Activated naive CD4-positive, alpha-beta T cell treated with anti-CD3 and anti-CD28 coated beads for 36 hours (primary cell): ENCODE measurements at places on chromosomes 12 and 14.

- H3K27me3 ChIP-seq: no peaks in the 10 kb centered on the region
- no peak overlapping the region for H3K27ac ChIP-seq
- DNase-seq: no peak
- peaks cover 93% of the 10 kb centered on the region for H3K4me1 ChIP-seq
Observed at GRCh38 chr14:69665631-69666030, 54.2 kb downstream of the SUSD6 start.

- H3K4me3 ChIP-seq: no peak overlapping the region
- no peak for DNase-seq
- H3K27me3 ChIP-seq: peaks cover 3% of the 10 kb centered on the region
Observed at GRCh38 chr12:68976395-68976841, 43.4 kb upstream of the CPM start.

DNA sequence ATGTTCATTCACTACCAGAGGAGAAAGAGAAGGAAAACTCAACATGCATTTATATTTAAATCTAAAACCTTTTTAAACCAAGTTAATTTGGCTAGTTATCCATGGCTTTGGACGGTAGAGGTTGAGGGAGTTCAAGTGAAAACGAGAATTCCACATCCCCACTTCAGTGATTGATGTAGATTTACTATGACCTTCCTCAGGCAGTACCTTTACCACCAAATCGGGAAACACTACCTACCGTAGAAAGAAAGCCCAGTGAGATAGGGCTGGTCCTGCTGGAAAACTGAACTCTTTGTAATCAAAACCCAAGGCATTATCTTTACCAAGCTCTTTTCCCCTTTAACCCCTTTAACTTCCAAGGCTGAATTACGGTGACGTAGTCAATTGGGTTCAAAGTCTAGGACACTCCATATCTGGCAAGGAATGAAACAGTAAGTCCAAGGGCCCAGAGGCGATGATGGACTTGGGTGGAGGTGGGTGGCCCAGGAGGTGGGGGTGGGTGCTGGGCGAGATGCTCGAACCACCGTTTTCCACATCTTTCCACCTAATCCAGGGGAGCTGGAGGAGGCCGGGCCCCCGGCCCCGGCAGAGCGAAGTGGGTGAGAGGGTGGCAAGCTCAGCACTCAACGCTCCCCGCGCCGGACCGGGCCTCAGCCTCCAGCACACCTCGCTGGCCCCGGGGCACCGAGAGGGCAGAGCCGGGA is 618 bp downstream of the SEC23A start:
- no peaks in the 10 kb centered on the region for H3K27me3 ChIP-seq
- peaks cover 46% of the 10 kb centered on the region for H3K4me1 ChIP-seq
- peak overlapping the region; percentile 84 for H3K27ac ChIP-seq
- peak overlapping the region; percentile 87 for H3K4me3 ChIP-seq
- no peak for DNase-seq
- peaks cover 8% of the 10 kb centered on the region for H3K36me3 ChIP-seq

GRCh38 chr14:51999084-51999483 is 9.7 kb downstream of the RTRAF start:
- no peak overlapping the region for H3K4me3 ChIP-seq
- no peaks in the 10 kb centered on the region for H3K27me3 ChIP-seq
- DNase-seq: no peak
- no peak overlapping the region for H3K27ac ChIP-seq
- peaks cover 13% of the 10 kb centered on the region for H3K4me1 ChIP-seq

- H3K4me3 ChIP-seq: no peak overlapping the region
- no peak for DNase-seq
- no peaks in the 10 kb centered on the region for H3K27me3 ChIP-seq
- peaks cover 5% of the 10 kb centered on the region for H3K36me3 ChIP-seq
- peaks cover 30% of the 10 kb centered on the region for H3K4me1 ChIP-seq
Observed at GRCh38 chr12:110677206-110677911, 11.6 kb downstream of the HVCN1 start.

DNA sequence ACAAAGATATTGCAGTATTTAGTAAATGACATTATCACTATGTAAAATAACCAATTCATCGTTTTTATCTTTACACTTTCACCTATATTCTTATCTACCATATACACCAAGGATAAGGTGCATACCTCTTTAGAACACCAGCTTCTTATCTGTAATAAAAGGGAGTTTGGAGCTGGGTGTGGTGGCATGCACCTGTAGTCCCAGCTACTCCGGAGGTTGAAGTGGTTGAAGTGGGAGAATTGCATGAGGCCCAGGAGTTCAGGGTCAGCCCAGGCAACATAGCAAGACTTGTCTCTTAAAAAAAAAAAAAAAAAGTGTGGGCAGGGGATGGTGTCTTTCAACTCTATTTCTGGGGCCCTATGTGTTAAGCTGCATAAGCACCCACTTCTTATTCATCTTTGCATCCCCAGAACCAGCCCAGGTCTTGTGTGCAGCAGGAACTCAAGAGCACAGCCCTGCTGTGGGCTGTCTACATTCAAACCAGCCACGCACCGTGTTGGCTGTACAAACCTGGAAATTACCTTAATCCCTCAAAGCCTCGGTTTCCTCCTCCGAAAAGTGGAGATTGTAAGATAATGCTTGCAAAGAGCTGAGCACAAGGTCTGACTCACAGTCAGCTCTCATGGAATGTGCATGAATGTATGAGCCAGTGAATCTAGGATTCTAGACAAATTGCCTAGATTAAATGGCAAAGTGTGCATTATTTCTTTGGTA is 256.6 kb upstream of the FOXN3 start:
- no peak overlapping the region for H3K27ac ChIP-seq
- H3K4me1 ChIP-seq: peaks cover 36% of the 10 kb centered on the region
- DNase-seq: peak; percentile 38
- no peaks in the 10 kb centered on the region for H3K36me3 ChIP-seq
- H3K4me3 ChIP-seq: no peak overlapping the region
- H3K27me3 ChIP-seq: no peaks in the 10 kb centered on the region

DNA sequence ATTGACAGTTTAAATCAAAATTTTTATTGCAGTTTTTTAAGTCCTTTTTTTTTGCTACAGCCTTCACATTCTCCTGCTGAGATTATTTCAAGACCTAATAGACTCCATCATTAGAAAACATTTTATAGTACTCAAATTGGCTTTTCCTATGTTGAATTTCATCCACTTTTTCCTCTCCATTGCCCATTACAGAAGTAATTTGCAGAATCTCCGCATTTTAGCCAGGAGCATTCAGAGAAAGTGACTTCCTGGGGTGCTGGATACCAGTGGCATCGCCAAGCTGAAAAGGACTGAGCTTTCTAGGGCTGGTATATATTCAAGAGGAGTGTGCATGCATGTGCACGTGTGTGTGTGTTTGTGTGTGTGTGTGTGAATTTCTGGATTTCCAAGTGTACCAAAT is 340.8 kb downstream of the PDZRN4 start:
- no peak for DNase-seq
- H3K27me3 ChIP-seq: peaks cover 5% of the 10 kb centered on the region
- H3K36me3 ChIP-seq: no peaks in the 10 kb centered on the region
- H3K4me1 ChIP-seq: no peaks in the 10 kb centered on the region

- H3K4me3 ChIP-seq: no peak overlapping the region
- DNase-seq: no peak
- no peaks in the 10 kb centered on the region for H3K4me1 ChIP-seq
- peaks cover 10% of the 10 kb centered on the region for H3K36me3 ChIP-seq
Observed at GRCh38 chr14:103488071-103488470, 34.6 kb downstream of the CKB start.

GRCh38 chr12:68761442-68761812 is 15.5 kb downstream of the SLC35E3 start:
- no peaks in the 10 kb centered on the region for H3K27me3 ChIP-seq
- H3K36me3 ChIP-seq: peaks cover 5% of the 10 kb centered on the region
- no peaks in the 10 kb centered on the region for H3K4me1 ChIP-seq

- no peak overlapping the region for H3K27ac ChIP-seq
- peak overlapping the region; percentile 85 for H3K4me3 ChIP-seq
- no peaks in the 10 kb centered on the region for H3K27me3 ChIP-seq
- H3K4me1 ChIP-seq: peaks cover 32% of the 10 kb centered on the region
Observed at GRCh38 chr12:107318806-107319532, 225.6 kb upstream of the CRY1 start.

DNA sequence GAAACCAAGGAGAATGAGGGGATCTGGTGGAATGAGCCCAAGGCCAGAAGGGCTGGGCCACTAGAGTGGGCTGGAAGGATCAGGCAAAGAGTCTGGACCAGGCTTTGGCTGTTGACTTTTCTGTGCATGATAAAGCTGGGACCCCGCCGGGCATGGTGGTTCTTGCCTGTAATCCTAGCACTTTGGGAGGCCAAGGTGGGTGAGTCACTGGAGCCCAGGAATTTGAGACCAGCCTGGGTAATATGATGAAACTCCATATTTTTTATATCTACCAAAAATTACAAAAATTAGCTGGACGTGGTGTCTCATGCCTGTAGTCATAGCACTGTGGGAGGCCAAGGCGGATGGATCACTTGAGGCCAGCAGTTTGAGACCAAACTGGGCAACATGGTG is 393 bp upstream of the KLHL33 start:
- no peak overlapping the region for H3K27ac ChIP-seq
- H3K27me3 ChIP-seq: no peaks in the 10 kb centered on the region
- no peak for DNase-seq
- no peak overlapping the region for H3K4me3 ChIP-seq

- no peak overlapping the region for H3K27ac ChIP-seq
- peaks cover 5% of the 10 kb centered on the region for H3K27me3 ChIP-seq
- no peaks in the 10 kb centered on the region for H3K36me3 ChIP-seq
Observed at GRCh38 chr12:29578070-29578469, 80.6 kb upstream of the OVCH1 start.

GRCh38 chr14:75545907-75546306 is 23.6 kb downstream of the BATF start:
- peak; percentile 1 for DNase-seq
- no peaks in the 10 kb centered on the region for H3K27me3 ChIP-seq
- H3K27ac ChIP-seq: peak overlapping the region; percentile 56
- peaks cover 75% of the 10 kb centered on the region for H3K4me1 ChIP-seq

GRCh38 chr12:26938701-26939062 is 412 bp downstream of the FGFR1OP2 start:
- H3K27ac ChIP-seq: peak overlapping the region; percentile 98
- H3K27me3 ChIP-seq: no peaks in the 10 kb centered on the region

DNA sequence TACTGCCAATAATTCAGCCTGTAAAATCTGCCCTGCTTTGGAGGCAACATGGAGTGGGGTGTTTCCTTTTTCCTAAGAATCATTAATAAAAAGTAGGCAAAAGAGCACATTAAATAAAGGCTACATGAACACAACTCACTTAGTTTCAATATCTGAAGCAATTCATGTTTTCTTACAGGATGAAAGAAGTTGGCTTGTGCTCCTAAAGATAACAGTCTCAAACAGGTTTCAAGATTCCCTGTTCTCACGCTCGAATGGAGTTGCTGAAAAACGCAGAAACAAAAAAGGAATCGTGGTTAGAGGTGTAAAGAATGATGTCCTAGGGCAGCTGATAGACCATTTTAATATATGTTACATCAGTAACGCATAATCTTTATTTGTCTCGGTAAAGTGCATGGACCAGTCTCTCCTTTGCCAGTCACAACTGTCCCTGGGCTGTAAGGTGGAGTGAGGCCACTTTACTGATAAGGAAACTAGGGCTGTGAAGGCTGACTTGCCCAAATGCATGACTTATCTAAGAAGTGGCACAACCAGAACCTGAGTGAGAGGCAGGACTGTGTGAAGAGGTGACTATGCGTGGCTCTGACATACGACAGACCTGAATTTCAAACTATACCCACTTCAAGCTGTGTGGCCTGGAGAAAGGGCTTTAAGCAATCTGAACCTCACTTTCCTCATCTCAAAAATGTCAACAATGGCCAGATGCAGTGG is 12.6 kb downstream of the GIT2 start:
- peaks cover 60% of the 10 kb centered on the region for H3K36me3 ChIP-seq
- no peak for DNase-seq
- no peaks in the 10 kb centered on the region for H3K27me3 ChIP-seq
- H3K27ac ChIP-seq: no peak overlapping the region

DNA sequence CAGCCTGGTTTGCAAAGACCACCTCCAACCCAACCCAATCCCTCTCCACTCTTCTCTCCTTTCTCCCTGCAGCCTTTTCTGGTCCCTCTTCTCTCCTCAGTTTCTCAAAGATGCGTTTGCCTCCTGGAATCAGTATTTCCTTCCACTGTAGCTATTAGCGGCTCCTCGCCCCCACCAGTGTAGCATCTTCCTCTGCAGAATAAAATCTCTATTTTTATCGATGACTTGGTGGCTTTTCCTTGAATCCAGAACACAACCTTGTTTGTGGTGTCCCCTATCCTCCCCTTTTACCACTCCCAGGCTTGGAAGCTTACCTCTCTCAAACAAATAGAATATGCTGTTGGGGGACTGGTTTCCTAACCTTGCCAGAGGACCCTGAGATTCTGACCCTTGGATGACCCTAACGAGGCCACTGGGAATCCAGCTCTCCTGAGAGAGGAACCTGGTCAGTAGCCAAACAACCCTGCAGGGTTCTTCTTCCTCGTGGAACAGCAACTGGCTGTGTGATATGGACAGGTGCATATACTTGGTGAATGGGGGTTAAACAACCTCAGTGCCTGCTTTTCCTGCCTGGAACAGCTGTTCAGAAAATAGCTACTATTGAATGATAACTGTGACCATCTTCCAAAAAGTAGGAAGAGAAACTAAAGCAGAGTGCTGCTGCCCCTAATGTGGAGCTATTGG is 4.4 kb downstream of the WNT1 start:
- H3K4me3 ChIP-seq: peak overlapping the region; percentile 38
- H3K36me3 ChIP-seq: no peaks in the 10 kb centered on the region
- no peak overlapping the region for H3K27ac ChIP-seq
- H3K4me1 ChIP-seq: peaks cover 37% of the 10 kb centered on the region

GRCh38 chr12:72288911-72289310 is 16.7 kb downstream of the TRHDE start:
- H3K36me3 ChIP-seq: no peaks in the 10 kb centered on the region
- H3K27me3 ChIP-seq: no peaks in the 10 kb centered on the region
- no peak overlapping the region for H3K4me3 ChIP-seq
- H3K4me1 ChIP-seq: no peaks in the 10 kb centered on the region

- no peak overlapping the region for H3K27ac ChIP-seq
- no peaks in the 10 kb centered on the region for H3K4me1 ChIP-seq
- H3K4me3 ChIP-seq: no peak overlapping the region
- no peak for DNase-seq
- H3K27me3 ChIP-seq: no peaks in the 10 kb centered on the region
- no peaks in the 10 kb centered on the region for H3K36me3 ChIP-seq
Observed at GRCh38 chr14:51020024-51020710, 74.7 kb downstream of the TRIM9 start.

DNA sequence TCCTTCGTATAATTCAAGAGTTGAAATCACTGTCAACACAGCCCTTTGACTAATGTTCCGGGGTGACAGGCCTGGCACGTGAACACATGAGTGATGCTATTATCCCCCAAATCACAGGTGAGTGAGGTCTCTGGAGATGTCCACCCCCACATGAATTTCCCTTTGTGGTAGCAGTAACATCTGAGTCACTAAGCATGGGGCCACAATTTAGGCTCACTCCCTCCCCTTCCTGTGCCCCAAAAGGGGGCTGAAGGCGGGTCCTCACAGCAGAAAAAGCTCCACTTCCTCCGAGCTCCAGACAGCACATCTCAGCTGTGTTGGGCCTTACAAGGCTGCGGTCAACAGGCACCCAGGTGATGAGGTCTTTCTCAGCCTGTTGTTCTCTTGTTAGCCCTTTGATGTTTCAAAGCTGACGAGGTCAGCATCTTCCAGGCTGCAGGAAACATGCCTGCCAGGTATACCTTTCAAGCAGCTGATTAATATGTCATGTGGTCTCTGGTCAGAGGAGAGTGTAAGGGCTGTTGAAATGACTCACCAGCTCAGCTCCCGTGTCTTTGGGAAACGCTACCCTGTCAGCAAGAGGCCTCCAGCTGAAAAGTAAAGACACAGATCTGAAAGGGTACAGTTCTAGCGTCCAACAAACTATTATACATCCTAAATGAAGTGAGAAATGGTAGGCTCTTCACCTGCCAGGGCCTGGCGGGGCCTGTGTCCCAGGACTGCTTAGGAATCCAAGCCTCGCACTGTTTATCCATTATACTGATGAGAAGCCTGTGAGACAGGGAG is 107.3 kb downstream of the ZFP36L1 start:
- H3K4me1 ChIP-seq: peaks cover 54% of the 10 kb centered on the region
- DNase-seq: peak; percentile 90
- H3K4me3 ChIP-seq: peak overlapping the region; percentile 19
- no peaks in the 10 kb centered on the region for H3K36me3 ChIP-seq
